Caco-2 (cell line): ENCODE measurements at places on chromosomes 4 and X.
A peak's percentile ranks its signal among the peaks of the same experiment; 100 is the strongest.

- H3K36me3 ChIP-seq, result no peaks in the 10 kb centered on the region
- H3K4me1 ChIP-seq, result 0 out of 2 replicates have a peak, but pooled peaks cover 4% of the 10 kb centered on the region
- H3K4me3 ChIP-seq, result no peak overlapping the region
Observed at GRCh38 chr4:153151535-153152455, 52.4 kb upstream of the TRIM2 start.

DNA sequence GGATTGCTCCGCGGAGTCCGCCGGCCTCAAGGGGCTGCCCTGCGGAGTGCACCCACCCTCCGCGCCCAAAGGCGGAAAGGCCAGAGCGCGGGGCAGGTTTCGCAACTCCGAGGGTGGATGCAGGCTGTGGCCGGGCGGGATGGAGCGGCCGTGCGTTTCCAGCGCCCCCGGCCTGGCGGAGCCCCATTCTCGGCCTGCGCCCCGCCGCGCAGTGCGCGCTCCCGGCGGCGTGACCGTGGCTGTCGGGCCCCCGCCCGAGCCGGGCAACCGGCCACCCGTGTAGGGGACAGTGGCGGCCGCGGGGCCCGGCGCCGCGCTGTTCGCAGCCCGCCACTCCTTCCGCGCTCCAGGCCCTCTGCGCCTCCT is 331 bp downstream of the SETD7 start:
- no peaks in the 10 kb centered on the region; the same call in 1 of the 2 replicates for H3K27me3 ChIP-seq
- H3K4me3 ChIP-seq, result peak overlapping the region; percentile 67
- H3K36me3 ChIP-seq, result no peaks in the 10 kb centered on the region
- peak overlapping the region; percentile 98 for H3K27ac ChIP-seq
- peaks cover 9% of the 10 kb centered on the region for H3K4me1 ChIP-seq
- DNase-seq, result peak; percentile 48

- no peak overlapping the region for H3K27ac ChIP-seq
- H3K4me3 ChIP-seq, result no peak overlapping the region
- H3K27me3 ChIP-seq, result no peaks in the 10 kb centered on the region
- no peaks in the 10 kb centered on the region for H3K36me3 ChIP-seq
Observed at GRCh38 chr4:83885256-83886182, 349.6 kb downstream of the GPAT3 start.

GRCh38 chrX:139750390-139750789 is 42.4 kb upstream of the MCF2 start:
- H3K4me3 ChIP-seq, result no peak overlapping the region
- no peaks in the 10 kb centered on the region for H3K4me1 ChIP-seq
- H3K36me3 ChIP-seq, result no peaks in the 10 kb centered on the region

GRCh38 chr4:97457253-97457652 is 686.0 kb downstream of the STPG2 start:
- DNase-seq, result no peak
- H3K27me3 ChIP-seq, result no peaks in the 10 kb centered on the region
- no peaks in the 10 kb centered on the region for H3K36me3 ChIP-seq
- no peak overlapping the region for H3K4me3 ChIP-seq
